Stimulated activated CD4-positive, alpha-beta T cell treated with anti-CD3 and anti-CD28 coated beads, Interleukin-1b, Interleukin-23, amount 100 ng/mL, for 1 hour (primary cell): ENCODE measurements at places on chromosomes 7 and 10.

DNA sequence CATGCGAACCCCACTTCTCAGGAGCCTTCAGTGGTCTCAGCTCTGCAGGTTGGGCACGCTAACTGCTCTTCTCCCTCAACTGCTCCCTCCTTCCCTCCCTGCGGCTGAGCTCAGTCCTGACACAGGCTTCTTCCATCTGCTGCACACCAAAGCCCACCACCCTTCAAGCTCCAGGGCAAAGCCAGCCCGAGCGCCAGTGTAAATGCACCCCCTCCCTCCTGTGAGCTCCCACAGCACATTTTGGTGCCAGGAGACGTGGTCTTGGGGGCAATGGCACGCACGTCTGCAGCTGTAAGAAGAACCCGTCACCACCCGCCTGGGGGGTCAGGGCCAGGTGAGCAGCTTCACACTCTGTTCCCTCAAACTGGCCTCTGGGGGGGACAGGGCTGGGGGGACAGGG, 15.9 kb downstream of the VIPR2 start:
- no peak for DNase-seq

DNA sequence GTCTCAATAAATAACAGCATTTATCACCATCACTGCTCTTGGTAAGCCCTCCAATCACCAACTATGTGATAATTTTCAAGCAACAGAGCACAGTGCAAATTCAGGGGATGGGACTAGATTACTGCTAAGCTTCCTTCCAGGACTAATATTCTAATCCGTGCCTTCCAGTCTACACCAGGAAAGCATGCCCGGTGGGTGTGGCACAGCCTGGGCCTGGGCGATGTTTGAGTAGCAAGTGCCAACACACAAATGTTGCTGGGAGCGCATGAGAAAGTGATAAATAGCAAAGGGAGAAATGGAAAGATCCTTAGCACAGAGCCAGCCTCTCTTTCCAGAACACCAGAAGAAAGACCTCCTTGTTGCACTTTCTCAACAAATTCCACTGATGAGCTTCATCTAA, 13.5 kb upstream of the TM9SF3 start:
- DNase-seq: no peak

DNA sequence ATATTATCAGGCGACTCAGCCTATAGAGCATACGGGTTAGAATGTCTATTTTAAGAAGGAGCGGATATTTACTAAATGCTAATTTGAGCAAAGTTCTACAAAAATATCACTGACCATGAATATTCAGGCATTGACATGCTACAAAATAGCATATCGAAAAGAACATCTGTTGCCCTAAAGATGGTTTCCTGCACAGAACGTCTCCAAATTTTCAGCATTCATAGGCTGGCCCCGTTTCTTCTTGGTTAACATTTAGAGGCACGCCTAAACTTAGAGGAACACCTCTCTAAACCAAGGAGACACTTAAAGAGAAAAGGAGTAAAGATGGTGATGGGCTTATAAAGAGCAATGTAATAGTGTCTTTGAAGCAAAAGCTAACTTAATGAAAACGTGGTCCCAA, 1.3 kb upstream of the MINPP1 start:
- no peak for DNase-seq

DNA sequence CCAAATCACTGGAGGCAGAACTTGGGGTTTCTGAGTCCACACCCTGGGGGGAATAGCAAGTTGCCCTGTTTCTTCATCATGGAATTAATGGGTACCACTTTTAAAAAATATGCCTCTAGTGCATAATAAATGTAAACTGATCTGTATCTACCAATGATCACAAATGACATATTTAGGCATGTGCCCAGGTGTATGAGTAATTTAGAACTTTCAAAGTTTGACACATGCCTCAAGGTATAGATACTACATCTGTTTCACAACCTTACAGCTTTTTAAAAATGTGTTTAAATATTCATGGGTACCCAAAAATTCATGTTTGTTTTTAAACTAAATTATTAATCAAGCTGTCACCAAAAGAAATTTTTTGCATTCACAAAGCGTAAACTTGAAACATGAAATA, 226.0 kb downstream of the KIAA1217 start:
- no peak for DNase-seq

GRCh38 chr7:129786825-129787563, 165.8 kb downstream of the UBE2H start:
- DNase-seq: no peak

GRCh38 chr7:132352800-132353199, 223.5 kb downstream of the PLXNA4 start:
- DNase-seq: no peak

- no peak for DNase-seq
Measured at GRCh38 chr10:6313111-6313895, 110.6 kb downstream of the PFKFB3 start.

DNA sequence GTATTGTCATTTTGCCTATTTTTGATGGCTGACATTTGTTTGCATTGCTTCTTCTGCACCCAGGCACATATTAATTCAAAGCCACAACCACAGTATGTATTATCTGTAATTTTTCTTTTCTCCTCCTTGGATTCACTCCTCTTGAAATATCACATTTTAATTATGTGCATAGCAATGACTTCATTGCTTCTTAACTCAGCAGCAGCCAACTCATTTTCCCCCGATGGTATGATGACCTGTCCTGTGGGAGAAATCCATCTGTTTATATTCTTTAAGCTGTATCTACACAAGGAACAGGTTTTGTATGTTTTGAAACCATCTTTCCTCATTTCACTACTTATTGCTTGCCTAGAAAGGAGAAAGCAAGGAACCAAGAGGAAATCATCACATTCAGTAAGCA, 588.8 kb downstream of the INHBA start:
- DNase-seq: no peak

- DNase-seq: no peak
Measured at GRCh38 chr7:138625084-138625848, 75.9 kb downstream of the SVOPL start.

DNA sequence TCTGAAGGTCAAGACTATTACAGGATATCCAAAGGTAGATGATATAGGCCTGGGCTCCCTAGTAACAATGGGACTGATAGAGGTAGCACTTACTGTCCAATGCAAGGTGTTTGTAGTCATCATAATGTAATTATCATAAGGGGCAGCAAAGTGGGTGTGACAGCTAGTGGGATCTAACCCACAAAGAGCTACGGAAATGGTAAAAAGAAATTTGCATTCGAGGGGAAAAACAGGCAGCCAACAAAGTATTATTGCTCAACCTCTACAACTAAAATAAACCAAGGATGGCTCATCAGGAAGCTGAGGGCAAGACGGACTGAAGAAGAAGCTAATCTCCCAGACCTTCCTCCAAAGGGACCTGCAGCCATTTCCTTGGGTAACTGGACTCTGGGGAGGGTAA, 211.0 kb downstream of the WDR11 start:
- DNase-seq: no peak
